ENCODE measurements at places on chromosomes 2 and 18. TPM values are rescaled to one million over a fixed set of nuclear protein-coding genes. Genes with fewer than 3 reads are reported as not detected.

DNA sequence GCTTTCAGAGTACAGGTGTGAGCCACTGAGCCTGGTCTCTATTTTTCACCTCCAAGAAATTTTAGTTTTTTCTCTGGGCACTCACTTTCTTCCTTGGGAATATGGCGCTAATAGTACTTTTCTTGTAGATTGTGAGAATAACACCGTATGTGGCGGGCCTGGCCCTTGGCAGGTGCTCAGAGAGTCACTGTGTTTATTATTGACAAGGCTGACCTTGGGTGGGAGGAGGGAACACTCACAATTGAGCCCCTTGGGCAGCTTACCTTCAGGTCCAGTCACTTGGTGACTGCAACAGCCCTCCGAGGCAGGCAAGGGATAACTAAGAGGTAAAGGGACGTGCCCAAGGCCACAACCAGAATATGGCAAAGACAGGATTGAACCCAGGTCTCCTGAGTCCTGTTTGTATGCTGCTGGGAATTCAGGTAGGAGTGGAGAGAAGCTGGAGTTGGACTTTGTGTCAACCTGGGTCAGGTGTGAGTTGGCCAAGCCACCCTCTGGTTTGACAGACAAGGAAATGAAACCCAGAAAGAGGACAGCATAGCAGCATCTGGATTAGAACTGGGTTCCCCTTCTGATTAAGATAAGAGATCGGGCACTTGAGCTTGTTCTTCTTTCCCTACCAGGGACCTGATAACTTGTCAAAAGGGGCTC is 2.8 kb upstream of the STK25 start:
- H3K4me3 ChIP-seq = peak overlapping the region; percentile 45
- no peaks in the 10 kb centered on the region for H3K36me3 ChIP-seq
- DNase-seq = no peak

Gene NOSTRIN
- total RNA-seq = not detected

Gene ZNF514
- 42.3 TPM for total RNA-seq

Gene ZNF2
- total RNA-seq = 4.7 TPM

- H3K27ac ChIP-seq = no peak overlapping the region
- H3K36me3 ChIP-seq = no peaks in the 10 kb centered on the region
- no peak for DNase-seq
- no peak overlapping the region for H3K4me3 ChIP-seq
These were observed 12.1 kb downstream of the FMNL2 start for GRCh38 chr2:152347076-152347475.

Gene CNTNAP5
- total RNA-seq = not detected

DNA sequence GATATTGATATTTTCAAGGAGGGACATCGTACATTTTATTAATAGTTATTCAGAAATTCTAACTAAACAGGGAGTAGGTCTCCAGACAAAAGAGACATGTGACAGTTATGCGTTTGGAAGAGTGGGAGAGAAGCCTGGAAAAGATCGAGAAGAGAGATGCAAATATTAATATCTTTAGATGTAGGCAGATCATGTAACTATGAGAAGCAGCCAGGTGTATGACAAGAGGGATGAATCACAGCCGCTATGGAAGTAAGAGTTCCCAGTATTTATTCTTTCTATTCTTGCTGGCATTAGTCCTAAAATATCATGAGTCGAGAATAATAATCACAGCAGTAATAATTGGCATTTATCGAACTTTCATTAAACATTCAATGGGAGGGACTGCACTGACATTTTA is 140.2 kb downstream of the CSRNP3 start:
- no peak overlapping the region for H3K27ac ChIP-seq
- no peak overlapping the region for H3K4me3 ChIP-seq
- H3K4me1 ChIP-seq = peaks cover 1% of the 10 kb centered on the region
- H3K36me3 ChIP-seq = no peaks in the 10 kb centered on the region
- peaks cover 4% of the 10 kb centered on the region for H3K27me3 ChIP-seq
- no peak for DNase-seq

DNA sequence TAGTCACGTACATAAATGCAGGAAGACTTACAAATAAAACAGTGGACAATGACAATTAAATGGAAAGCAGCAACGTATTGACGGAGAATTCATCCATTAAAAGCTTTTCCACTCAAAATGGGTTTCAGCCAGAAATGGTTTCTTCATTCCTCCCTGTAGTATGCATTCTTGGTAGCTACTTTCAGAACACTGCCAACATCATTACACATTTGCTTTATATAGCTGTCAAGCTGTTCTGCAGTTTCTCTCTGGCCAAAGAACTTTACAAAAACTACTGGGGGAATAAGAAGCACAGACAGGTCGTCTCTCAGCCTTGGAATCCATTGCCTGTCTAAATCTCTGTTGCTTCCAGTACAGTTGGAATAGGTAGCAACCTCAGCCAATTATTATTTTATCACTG is 84.1 kb upstream of the NCKAP5 start:
- no peaks in the 10 kb centered on the region for H3K4me1 ChIP-seq
- DNase-seq = no peak
- H3K27me3 ChIP-seq = no peaks in the 10 kb centered on the region
- no peak overlapping the region for H3K4me3 ChIP-seq
- no peaks in the 10 kb centered on the region for H3K36me3 ChIP-seq

Gene TGFA
- total RNA-seq = 1.5 TPM

DNA sequence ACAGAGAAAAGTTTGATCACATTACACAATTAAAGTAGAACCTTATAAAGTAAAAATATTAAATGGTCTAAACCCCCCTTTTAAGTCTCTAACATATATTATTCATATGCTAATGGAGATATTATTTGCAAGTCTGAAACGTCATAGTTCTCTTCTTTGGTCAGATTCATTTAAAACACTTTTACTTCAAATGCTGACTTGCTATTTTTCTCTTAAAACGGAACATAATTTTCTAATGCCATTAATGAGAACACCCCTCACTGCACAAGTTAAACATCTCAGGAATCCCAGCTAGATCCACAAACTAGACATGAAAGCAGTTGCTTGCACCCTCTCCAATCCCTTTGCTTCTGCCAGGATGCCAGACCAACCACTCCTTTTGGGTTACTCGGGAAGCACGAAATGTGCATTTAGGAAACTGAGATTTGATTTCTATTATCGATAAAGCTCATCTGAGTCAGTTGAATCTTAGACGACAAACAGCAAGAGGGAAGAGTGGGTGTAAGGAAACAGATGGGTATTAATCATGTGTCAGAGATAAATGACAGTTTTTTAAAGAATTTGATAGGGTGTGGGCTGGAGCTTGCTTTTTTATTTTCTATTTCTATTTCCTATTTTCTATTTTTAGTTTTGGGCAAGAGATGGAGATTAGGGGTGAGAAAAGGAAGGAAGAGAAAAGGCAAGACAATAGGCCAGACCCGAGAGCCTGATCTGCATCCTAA is 1.5 kb downstream of the ADD2 start:
- H3K27ac ChIP-seq = peak overlapping the region; percentile 78
- H3K4me3 ChIP-seq = peak overlapping the region; percentile 91
- peaks cover 7% of the 10 kb centered on the region for H3K27me3 ChIP-seq
- DNase-seq = no peak

DNA sequence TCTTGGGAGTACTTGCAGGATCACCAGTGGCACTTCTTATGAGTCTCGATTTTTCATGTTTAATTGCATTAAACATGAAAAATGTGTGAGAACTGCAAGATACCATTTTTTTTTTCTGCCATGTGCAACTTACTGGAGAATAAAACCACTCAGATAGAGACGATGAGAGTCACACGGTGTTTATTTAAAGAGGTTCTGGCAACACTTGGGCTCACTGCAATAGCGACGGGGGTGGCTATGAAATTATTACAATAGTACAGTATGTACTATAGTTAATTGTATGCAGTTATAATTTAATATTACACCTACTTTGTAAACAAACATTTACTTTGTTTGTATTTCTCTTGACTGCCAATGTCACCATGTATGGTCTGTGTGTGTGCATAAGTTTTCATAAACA is 479.8 kb downstream of the NUP35 start:
- no peaks in the 10 kb centered on the region for H3K27me3 ChIP-seq
- H3K4me1 ChIP-seq = no peaks in the 10 kb centered on the region
- DNase-seq = no peak
- H3K4me3 ChIP-seq = no peak overlapping the region
- H3K27ac ChIP-seq = no peak overlapping the region
- H3K36me3 ChIP-seq = no peaks in the 10 kb centered on the region

DNA sequence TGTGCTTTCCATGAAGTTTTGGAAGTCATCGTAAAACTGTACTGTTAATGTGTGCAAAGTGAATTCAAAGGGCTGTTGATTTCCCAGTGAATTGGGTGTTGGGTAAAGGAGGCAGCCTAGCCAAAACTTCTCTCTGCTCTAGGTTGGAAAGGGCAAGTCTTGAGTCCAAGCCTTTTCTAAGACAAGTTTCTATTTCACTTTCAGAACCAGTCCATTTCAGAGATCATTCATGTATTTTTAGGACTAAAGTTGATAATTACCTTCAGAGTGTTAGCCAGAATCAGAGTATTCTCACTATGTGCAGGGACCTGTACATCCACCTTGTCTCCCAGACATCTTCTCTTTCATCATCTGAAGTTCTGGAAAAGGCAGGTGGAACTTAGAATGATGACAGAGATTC is 636.1 kb upstream of the KLHL29 start:
- no peaks in the 10 kb centered on the region for H3K4me1 ChIP-seq
- H3K27ac ChIP-seq = no peak overlapping the region
- H3K36me3 ChIP-seq = no peaks in the 10 kb centered on the region
- no peak for DNase-seq

Gene FRZB
- not detected for total RNA-seq

- H3K27ac ChIP-seq = no peak overlapping the region
- no peaks in the 10 kb centered on the region for H3K36me3 ChIP-seq
- H3K4me1 ChIP-seq = no peaks in the 10 kb centered on the region
- peaks cover 8% of the 10 kb centered on the region for H3K27me3 ChIP-seq
These were observed 28.9 kb downstream of the NYAP2 start for GRCh38 chr2:225428360-225428759.

Gene FHOD3
- not detected for total RNA-seq

DNA sequence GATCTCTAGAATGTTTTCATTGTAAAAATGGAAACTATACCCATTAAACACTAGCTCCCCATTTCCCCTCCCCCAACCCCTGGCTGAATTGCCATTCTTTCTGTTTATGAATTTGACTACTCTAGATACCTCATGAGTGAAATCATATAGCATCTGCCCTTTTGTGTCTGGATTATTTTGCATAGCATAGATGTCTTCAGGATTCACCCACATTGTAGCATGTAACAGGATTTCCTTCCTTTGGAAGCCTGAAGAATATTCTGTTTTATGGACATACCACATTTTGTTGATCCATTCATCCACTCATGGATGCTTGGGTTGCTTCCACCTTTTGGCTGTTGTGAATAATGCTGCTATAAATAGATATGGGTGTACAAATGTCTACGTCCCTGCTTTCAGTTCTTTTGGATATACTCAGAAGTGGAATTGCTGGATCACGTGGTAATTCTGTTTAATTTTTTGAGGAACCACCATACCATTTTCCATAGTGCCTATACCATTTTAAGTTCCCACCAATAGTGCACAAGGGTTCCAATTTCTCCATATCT is 7.7 kb upstream of the ASB1 start:
- H3K4me1 ChIP-seq = peaks cover 7% of the 10 kb centered on the region
- no peak overlapping the region for H3K4me3 ChIP-seq
- H3K36me3 ChIP-seq = peaks cover 4% of the 10 kb centered on the region
- DNase-seq = no peak

DNA sequence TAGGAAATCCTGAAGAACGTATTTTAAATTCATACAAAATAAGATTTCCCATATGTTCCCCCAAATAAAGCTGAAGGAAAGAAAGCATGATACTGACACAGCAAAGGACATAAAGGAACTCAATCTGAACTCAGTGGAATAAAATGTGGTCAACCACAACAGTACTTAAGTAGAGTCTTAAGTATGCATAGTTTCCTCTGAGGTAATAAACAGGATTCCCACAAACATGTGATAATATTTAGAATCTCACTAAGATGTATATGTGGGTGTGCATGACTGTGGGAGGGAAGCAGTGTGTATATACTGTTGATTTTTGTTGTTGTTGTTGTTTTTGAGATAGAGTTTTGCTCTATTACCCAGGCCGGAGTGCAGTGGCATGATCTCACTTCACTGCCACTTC is 69.3 kb downstream of the NOL10 start:
- H3K27ac ChIP-seq = peak overlapping the region; percentile 69
- H3K36me3 ChIP-seq = peaks cover 33% of the 10 kb centered on the region
- peaks cover 29% of the 10 kb centered on the region for H3K4me1 ChIP-seq

Gene DPP10
- total RNA-seq = not detected
